ENCODE measurements at places on chromosomes 7 and 10.

DNA sequence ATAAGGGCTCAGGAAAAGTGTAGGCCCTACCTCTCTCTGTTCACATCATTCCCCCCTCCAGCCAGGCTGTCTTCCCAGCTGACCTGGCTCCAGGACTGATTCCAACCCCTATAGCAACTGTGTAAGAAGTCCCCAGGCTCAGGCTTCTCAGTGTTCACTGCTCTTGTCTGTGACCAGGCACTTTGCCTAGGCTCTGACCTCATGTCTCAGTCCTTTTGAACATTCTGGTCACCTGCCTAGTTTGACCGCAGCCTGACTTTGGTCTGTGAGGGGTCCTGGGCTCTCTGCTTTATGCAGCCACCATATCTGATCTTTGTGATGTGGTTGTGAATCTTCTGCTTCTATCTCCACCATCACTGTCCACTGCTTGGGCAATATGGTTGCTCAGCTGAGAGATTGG lies 24.5 kb downstream of the HIF1AN start:
- no peak for DNase-seq

GRCh38 chr10:63114031-63114814 lies 18.9 kb upstream of the NRBF2 start:
- DNase-seq, result peak; percentile 85

DNA sequence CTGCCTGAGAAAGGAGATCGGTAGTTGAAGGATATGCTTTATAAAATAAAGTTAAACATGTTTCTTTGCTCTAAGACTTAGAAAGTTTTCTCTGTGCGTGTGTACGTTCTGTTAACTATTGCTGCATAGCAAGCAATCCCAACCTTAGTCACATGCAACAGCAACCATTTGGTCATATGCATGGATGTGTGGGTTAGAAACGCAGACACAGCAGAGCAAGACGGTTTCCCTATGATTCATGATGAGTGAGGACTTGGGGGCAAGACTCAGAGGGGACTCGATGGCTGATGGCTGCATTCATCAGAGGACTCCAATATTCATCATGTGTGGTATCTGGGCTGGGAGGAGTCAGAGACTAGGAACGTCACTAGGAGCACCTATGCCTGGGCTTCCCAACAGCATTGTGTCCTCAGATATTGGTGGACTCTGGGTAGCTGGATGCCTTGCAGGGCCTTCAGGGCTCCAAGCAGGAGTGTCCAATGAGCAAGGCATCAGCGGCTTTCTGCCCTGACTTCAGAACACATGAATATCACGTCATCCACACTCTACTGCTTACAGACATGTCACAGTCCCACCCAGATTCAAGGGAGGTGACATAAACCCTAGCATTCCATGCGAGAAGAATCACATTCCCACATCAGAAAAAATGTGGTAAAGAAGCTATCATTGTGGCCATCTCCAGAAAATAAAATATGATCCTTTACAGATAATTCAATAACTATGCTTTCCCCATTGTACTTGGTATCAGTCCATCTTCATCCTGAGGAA lies 731.2 kb downstream of the TNS3 start:
- peak; percentile 77 for DNase-seq

DNA sequence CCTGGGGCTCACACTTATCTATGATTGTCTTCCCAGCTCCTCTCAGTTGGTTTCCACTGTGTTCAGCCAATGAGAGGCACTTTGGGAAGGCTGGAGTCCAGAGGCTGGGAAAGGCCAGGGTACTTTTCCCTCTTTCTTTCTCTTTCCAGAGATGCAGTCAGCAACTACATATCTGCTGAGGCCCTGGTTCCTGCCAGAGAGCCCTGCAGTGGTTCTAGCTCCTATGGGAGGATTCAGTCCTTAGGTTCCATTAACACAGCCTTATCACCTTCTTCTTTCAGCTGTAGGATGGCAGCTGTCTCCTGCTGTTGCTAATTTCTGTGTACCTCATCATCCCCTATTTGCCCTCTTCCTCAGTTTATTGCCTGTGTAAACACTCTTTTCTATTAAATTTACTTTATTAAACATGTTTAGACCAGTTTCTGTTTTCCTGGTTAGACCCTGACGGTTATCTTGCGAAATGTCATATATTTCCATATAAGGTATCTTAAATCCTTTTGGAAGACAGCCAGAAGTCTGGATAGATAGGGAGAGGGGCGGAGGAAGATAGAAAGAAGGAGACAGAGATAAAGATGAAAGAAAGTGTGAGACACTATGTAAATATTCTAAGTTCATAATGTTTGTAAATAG lies 100.3 kb downstream of the HGF start:
- no peak for DNase-seq

DNA sequence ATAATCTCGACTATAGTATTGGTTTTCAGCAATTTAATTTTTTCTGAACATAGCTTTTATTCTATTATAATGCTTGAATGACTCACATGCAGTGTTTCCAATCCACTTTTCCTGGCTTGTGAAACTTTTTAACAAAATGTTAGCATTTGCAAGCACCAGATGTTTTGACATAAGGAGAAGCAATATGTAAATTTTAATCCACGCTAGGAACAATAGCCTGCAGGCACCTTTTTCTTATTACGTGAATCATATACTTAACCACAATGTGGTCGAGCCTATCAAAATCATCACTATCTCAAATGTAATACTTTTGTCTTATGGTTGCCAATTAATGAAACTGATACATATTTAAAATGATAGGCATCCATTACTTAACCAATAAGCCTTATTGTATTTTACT lies 97.1 kb downstream of the TFEC start:
- peak; percentile 7 for DNase-seq

- DNase-seq, result peak; percentile 36
These were observed 322.9 kb upstream of the NRP1 start for GRCh38 chr10:33657154-33657908.

GRCh38 chr7:7739204-7740036 lies 21.0 kb upstream of the RPA3 start:
- DNase-seq, result no peak

GRCh38 chr10:71270301-71271220 lies 48.5 kb upstream of the SLC29A3 start:
- DNase-seq, result peak; percentile 81

- peak; percentile 73 for DNase-seq
These were observed 19.0 kb upstream of the C10orf71 start for GRCh38 chr10:49280001-49280408.

DNA sequence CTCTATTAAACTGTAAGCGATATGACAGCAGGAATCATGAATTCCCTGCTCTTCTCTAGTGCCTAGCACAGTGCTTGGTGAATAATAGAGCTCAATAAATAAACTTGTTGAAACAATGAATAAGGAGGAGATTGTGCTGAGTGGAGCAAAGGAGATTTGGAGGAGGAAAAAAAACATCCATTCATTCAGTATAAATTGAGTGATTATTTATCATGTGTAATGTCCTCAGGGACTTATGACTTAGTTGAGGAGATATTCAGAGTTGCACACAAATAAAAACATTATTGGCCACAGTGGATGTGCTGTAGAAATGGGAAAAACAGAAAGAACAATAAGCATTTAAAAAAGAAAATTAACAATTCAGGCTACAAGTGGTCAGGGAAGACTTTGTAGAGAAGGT lies 125.7 kb downstream of the FOXP2 start:
- DNase-seq, result no peak

DNA sequence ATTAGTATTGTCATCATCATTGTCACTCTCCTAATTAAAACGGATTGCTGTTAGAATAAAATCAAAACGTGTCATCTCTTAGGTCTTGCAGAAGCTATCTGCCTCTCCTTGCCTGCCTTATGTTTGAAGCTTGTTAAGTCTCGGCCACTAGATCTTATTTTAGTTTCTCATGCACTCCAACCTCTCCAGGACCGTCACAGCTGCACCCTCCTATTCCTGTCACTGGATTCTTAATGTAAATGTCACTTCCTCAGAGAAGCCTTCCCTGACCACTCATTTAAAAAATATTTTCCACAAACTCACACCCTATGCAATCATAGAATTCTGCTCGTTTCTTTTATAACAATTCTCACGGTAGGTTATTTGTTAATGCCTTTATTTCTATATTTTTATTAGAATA lies 103.9 kb upstream of the DKK1 start:
- no peak for DNase-seq

- peak; percentile 34 for DNase-seq
These were observed 60.8 kb downstream of the RHOBTB1 start for GRCh38 chr10:60883187-60883586.

DNA sequence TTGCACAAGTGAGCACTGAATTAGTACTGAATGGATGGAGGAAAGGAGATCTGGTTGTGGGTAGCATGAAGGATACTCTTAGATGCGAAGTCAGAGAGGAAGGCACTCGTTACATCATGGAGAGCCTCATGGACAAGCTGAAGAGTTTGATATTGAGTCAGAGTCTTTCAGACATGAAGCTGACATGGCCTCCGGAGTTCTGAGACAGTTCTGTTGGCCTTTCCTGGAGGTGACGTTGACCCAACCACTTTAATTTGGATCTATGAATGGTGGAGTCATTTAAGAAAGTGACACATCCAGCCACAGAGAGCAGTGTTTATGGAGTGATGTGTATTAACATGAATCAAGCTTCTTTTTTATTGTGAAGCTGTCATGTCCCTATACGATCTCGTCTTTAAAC lies 286.3 kb upstream of the CDC14C start:
- no peak for DNase-seq

GRCh38 chr10:6014241-6014761 lies 37.0 kb upstream of the IL15RA start:
- DNase-seq, result peak; percentile 32

- no peak for DNase-seq
These were observed 336.8 kb downstream of the PLXNA4 start for GRCh38 chr7:132239422-132239994.

DNA sequence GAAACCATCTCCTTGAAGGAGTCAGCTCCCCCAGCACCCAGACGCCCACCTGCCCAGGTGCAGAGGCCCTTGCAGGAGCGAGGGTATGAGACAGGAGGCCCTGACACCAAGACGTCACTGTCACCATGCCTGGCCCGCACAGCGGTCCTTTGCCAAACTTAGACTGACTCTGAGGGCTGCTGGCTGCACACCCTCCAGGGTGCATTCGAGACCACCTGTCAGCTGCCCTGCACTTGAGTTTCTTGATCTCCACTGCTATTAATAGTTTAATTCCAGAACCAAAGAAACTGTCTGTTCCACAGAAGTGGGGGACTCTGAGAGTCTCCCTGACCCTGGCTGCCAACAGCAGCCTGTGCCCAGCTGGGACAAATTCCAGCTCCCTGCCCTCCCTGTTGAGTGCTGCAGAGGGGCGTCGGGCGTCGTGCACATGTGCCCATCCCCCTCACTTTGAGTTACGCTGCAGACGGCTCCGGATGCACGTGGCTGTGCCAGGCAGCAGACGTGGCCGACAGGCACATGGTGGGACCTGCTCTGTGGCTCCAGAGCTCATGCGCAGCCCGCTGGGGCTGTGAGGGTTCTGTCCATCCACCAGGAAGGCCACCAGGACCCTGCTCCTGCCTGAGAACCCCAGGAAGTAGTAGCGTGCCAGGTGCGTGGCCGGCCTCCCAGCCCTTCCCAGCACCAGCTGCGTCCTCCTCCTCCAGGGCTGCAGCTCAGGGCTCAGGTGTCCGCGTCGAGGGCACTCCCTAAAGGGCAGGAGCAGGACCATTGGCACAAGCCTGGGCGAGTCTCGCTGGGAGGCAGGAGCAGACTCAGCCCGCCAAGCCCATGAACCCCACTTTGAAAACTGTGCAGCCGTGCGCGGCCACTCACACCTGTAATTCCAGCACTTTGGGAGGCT lies 24.8 kb downstream of the ELFN1 start:
- no peak for DNase-seq

GRCh38 chr10:60994128-60994527 lies 50.1 kb upstream of the RHOBTB1 start:
- no peak for DNase-seq

GRCh38 chr7:135647755-135648154 lies 14.6 kb upstream of the STMP1 start:
- no peak for DNase-seq

DNA sequence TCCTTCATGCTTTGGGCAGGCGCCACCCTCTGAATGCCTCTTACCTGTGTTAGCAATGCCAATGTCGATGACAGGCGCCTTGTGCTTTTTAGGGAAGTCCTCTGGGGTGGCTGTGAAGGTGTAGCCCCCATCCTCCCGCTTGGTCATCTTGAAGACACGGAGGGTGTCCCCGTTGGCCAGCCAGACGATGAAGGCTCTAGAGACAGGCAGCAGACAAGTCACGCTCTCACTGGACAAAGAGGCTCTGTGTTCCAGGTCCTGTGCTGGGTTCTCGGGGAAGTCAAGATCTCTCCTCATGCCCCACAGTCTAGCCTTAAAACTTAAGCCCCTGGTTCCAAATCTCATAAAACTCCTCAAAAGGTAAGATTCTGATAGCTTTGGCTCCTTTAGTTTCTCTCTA lies 5.1 kb downstream of the TBL2 start:
- no peak for DNase-seq

Data from fibroblast of skin of scalp (primary cell).